ENCODE measurements at places on chromosomes 5 and 9.
A peak's percentile ranks its signal among the peaks of the same experiment; 100 is the strongest.

GRCh38 chr5:158992037-158992740 lies 107.5 kb downstream of the EBF1 start:
- DNase-seq: no peak

DNA sequence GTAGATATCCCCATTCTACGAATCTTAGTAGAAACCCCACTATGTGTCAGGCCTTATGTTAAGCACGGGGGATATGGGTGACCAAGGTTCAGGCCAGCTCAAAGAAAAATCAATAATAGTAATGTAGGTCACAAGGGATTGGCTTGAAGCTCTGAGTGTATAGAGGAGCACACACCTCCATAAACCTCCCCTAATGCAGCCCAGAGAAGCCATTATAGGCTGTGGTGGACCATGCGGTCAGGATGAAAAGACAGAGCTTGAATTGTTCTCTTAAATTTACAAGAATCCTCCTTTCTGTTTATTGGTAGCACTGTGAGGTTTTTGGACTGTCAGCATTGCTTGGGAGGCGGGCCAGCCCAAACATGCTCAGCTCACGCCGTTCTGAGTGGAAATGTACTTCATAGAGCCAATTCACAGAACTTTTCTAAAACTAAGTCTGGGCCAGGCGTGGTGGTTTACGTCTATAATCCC lies 9.1 kb downstream of the PDE6A start:
- DNase-seq: no peak

GRCh38 chr9:37383876-37384746 lies 38.4 kb upstream of the GRHPR start:
- no peak for DNase-seq

GRCh38 chr9:121261755-121262154 lies 6.2 kb upstream of the GSN start:
- no peak for DNase-seq

GRCh38 chr9:76996700-76997099 lies 22.8 kb upstream of the FOXB2 start:
- DNase-seq: peak; percentile 8

DNA sequence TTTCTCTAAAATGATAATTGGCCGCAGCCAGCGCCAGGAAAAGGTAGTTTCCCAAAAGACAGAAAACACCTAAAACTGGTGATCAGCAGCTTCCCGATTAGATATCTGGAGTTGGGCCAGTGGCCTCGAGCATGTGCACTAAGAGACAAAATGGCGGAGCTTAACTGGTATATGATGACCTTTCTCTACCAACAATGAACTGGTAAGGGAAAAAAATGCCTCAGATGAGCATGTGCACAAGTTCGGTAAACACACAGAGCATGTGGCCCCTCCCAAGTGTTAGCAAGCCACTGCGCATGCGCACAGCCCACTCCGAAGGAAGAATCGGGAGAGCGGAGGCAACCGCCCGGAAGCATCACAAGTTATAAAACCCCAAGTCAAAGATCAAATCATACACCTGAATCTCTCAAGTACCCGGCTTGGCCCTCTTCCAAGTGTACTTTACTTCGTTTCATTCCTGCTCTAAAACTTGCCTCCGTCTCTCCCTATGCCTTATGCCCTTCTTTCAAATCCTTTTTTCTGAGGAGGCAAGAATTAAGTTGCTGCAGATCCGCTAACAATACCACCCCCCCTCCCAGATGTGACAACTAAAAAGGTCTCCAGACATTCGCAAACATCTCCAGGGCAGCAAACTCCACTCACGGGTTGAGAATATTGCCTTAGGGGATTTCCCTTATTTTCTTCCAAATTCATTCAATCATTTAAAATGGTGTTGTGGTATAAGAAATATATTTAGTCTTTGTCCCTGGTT lies 15.0 kb upstream of the PTBP3 start:
- no peak for DNase-seq

DNA sequence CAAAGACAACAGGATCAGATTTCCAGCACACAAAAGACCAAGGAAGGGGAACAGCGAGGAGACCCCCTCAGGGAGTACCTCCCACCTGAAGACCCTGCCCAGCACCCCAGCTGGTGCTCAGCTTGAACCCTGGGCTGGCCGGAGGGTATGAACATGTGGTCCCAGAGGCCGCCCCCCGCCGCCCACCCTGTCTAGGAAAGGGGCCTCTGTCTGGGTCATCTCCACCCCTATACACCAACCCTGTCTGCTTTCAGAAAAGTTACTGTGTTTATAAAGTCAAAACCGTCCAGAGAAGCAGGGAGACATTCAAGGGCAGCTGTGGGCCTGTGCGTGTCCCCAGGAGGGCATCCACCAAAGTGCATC lies 72.2 kb downstream of the ADAMTS2 start:
- DNase-seq: no peak

GRCh38 chr9:88179062-88179521 lies 40.8 kb upstream of the SPATA31C2 start:
- DNase-seq: no peak

DNA sequence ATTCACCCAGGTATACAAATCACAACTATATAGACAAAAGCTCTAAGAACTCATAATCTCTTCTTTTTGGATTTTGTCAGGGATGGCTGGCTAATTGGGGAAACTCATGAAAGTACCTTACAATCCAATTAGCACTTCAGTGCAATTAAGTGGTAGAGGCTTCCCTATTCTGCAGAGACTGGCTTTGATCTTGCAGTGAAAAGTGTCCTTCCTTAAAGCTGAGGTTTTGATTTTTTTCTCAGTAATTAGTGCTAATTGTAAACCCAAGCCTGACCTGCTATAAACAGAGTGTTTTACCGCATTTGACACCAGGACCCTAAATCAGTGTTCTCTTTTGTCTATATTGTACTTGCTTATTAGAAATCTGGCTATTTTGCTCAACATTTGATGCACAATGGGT lies 294.0 kb upstream of the EFNA5 start:
- DNase-seq: no peak

- no peak for DNase-seq
Observed at GRCh38 chr5:58477760-58478376, 13.4 kb upstream of the GAPT start.

- DNase-seq: no peak
Observed at GRCh38 chr9:11537566-11537965, 924.8 kb upstream of the PTPRD start.

GRCh38 chr9:98521141-98521540 lies 187.6 kb downstream of the GABBR2 start:
- no peak for DNase-seq

DNA sequence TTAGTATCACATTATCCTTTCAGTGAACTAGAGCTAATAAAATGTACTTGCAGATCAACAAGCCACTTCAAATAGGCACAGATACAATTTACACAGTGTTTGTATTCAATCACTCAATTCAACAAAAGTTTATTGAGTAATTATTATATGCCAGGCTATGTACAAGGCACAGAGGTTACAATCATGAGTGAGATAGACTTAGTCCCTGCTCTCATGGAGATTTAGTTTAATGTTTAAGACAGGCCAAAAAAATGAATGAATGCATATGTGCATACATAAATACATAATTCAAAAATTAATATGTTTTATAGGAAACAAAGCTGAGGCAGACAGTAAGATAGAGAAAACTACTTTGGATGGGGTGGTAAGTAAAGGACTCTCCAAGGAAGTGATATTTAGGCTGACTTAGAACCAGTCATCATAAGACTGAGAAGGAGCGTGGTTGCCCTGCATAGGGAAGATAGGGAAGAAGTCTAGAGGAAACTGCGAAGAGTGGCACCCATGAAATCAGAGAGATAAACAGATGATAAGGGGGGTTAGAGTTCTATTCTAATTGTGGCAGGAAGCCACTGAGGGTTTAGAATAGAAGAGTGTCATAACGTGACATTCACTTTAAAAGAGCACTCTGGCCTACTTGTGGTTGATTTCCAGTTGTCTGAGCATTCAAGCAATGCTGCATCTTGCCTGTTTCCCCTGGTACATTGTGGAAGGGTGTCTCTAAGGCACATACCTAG lies 49.7 kb upstream of the GRAMD2B start:
- no peak for DNase-seq

DNA sequence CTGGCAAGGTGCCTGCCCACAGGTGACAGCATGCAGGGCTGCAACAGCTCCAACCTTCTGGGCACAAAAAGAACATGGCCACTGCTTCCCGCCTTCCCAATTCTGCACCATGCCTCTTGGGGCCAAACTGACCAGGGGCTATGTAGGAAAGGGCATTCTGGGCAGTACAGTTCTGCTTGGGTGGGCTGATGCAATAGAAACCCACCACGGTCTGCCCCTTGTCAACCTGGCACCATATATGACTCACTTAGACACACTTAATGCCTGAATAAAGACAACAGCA lies 40.2 kb upstream of the FCN1 start:
- no peak for DNase-seq

GRCh38 chr9:131657940-131658339 lies 81.9 kb downstream of the RAPGEF1 start:
- DNase-seq: no peak

- DNase-seq: no peak
Observed at GRCh38 chr5:136802383-136802782, 437.0 kb upstream of the TRPC7 start.

DNA sequence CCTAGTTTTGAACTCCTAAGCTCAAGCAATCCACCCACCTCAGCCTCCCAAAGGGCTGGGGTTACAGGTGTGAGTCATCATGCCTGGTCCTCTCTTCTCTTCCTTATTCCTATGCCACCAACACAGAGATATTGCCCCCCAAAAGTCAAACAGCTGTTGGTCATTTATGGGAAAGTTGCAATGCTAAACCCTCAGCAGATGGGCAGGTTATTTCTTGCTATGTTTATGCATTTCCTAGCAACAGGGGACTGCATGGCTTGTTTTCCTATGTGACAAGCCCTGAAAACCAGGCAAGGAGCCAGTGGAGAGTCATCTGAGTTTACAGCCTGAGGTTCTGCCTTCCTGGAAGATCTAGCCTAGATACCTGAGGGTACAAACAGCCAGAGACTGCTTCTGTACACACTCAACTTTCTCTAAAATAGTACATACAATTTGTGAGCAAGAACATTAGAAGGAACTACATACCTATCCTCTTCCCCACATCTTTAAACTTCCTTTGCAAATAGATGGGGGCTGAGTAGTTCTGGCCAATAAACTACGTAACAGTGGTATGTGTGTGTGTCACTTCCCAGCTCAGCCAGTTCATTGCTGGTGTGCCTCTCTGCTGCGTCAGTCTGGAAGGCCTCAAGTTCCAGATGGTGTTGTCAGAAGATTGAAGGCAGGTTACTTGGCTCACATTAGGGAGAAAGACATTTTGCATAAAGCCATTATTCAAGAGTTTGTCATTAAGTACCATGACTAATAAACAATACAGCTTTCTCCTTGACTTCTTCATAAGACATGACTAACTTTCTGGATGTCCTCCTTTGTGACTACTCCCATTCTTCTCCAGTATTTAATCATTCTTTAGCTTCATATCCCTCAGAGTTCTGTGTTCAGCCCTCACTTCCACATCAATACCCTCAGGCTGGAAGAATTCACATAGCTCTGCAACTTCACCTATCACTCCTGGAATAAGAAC lies 65.3 kb downstream of the CSNK1A1 start:
- peak; percentile 99 for DNase-seq

Measured in fibroblast of skin of left biceps (primary cell).